ENCODE measurements at places on chromosomes 4 and X.

GRCh38 chr4:17324386-17324830 lies 187.5 kb downstream of the QDPR start:
- peak; percentile 53 for DNase-seq

- DNase-seq: no peak
Measured at GRCh38 chrX:41542536-41542935, 95.4 kb downstream of the NYX start.

- no peak for DNase-seq
Measured at GRCh38 chr4:87521319-87521718, 7.9 kb downstream of the SPARCL1 start.

- no peak for DNase-seq
Measured at GRCh38 chr4:161419822-161420221, 744.0 kb downstream of the FSTL5 start.

DNA sequence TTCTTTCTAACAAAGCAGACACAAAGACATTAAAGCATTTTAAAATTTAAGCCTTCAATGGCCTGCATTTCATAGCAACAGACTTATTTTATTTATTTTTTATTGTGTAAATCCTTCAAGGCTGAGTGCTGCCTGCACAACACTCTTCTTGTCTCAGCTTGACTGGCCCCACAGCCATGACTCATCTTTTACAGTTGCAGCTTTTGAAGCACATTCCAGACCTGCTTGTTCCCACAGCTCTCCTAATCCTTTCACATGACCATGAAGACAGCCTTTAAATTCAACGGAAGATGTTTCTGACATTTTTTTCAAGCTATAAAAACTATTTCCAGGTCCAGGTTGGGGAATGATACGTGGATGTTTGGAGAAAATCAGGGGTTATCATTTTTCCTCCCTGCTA lies 276.9 kb upstream of the TACR3 start:
- DNase-seq: peak; percentile 40

- no peak for DNase-seq
Measured at GRCh38 chr4:8682725-8683124, 90.2 kb downstream of the CPZ start.

- DNase-seq: no peak
Measured at GRCh38 chr4:622071-622995, 3.0 kb upstream of the PDE6B start.

DNA sequence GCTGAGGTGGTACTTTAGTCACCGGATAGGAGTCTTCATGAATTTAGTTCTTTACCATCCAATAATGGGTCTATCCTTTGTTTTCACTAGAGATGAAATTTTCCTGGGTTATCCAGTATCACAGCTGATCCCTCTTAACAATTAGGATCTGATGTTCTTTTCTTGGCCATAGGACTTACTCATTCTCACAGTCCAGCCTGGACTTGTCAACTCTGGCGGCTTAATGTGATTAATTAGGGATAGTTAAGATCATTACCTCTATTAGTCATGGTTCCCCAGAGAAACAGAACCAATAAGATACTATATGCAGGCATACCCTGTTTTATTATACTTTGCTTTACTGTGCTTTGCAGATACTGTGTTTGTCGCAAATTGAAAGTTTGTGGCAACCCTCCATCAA lies 272.7 kb upstream of the FAT4 start:
- DNase-seq: no peak

GRCh38 chrX:103864886-103865534 lies 33.0 kb upstream of the RAB9B start:
- no peak for DNase-seq

DNA sequence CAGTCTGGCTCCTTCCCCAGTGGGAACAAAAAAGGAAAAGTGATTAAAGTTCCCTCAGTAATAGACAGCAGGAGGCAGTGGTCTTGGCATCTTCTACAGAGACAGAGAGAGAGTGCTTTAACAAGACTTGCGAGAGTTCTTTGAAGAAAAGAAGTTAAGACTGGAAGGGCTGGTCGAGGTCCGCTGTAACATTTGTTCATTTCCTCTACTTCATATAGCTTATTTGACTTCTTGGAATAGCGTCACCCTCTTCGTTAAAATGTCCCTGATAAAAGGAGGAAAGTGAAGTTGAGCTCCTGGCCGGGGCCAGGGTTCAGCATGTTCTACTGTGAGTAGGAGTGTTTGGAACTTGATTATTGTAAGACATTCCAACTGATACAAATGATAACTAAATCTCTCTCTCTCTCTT lies 179.8 kb downstream of the SLIT2 start:
- no peak for DNase-seq

GRCh38 chrX:43656005-43656494 lies at the start of gene MAOA:
TSS of gene MAOA (plus strand) at chrX:43656299. CDS start at chrX:43656342, 43 bp downstream.
- DNase-seq: peak; percentile 30

GRCh38 chr4:98098764-98099163 lies 44.5 kb downstream of the STPG2 start:
- DNase-seq: no peak

DNA sequence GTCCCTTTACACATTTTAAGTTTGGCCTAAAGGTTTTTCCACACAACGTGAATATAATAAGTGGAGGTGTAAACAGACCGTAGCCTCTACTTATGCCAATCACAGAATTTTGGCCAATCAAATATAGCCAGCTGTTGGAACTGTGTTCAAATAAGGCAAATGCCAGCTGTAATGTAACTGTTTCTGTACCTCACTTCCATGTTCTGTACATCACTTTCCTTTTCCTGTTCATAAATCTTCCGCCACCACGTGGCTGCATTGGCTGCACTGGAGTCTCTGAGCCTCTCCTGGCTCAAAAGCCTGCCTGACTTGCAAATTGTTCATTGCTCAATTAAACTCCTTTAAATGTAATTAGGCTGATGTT lies 105.1 kb upstream of the SMIM31 start:
- DNase-seq: no peak

GRCh38 chrX:48939524-48940228 lies 17.7 kb downstream of the OTUD5 start:
- DNase-seq: no peak

DNA sequence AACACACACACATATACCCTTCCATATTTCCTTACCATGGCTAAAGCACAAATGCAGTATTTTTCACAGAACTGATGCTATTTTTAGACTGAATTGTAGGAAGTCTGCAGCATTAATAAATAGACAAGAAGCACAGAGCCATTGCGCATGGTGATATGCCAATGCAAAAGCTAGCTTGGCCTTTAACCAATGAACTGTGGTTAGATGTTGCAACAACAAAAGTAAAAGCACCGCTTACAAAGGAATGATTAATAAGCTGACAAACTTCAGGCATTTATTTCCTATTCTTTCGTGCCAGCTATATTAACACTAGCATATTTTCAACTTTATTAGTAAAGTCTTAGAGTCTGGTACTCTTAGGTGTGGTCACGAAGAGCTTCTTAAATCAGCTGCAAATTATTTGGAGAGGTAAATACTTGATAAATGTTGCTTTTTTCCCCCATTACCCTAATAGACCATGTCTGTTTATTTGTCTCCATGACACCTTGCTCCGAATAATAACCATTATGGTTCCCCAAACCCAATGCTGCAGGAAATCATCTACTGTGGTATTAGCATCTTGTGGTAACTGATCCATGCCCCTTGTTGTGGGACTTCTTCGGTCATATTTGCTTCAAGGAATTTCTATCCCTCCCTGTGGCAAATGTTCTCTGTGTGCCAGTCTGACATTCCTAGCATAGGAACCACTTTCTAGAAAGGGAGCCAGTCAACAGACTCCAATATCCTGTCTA lies 306.1 kb upstream of the TAPT1 start:
- DNase-seq: no peak

- no peak for DNase-seq
Measured at GRCh38 chr4:77367638-77368037, 210.6 kb downstream of the CCNG2 start.

- no peak for DNase-seq
Measured at GRCh38 chr4:142581881-142582280, 264.2 kb downstream of the INPP4B start.

DNA sequence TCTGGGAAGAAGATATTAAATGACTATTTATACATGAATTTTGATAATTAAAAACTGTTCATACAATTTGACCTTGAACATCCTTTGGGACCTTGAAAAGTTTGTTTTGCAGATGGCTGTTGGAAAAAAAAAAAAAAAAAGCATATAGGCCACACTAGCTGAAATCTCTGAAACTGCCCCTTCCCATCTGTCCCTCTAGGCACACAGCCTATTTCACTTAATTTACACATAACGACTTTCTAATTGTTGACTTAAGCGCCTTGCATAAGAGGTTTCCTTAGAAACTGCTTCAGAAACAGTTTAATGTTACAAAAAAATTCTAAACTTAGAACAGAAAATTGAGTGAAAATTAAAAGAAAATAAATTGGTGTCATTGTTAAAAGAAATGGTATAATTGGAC lies 131.0 kb downstream of the COX18 start:
- no peak for DNase-seq

DNA sequence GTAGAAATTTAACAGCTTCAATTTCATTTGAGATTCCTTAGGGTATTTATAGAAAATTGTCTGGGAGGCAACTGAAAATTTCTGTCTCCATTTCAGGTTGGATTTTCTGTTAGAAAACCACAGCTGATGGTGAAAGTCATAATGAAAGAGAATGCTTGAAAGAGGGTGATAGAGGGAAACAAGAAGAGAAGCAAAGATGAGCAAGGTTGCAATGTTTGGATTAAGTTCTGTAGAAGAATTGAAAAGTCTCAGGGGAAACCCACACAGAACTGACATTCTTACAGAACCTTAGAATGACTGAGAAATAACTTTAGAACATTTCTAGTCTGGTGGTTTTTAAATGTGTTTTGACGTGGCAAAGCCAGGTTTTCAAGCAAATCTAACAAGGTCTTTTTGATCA lies 14.7 kb downstream of the GBA3 start:
- DNase-seq: no peak

DNA sequence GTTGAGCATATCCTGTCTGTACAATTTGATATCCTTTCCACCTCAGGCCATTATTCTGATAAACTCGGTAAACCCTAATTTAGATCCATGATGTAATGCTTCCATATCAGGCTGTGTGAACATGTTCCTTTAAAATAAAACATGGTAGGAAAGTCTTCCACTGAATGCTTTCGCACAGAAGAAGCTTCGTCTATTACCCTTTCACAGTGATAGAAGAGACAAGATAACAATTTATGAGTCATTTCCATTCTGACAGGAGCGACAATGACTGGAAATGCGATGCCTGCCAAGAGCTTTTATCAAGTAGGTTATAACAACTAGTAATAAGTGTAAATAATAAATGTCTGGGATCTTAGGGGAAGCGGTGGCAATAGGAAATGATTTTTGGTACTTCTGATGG lies 98.8 kb downstream of the TTC29 start:
- DNase-seq: no peak

DNA sequence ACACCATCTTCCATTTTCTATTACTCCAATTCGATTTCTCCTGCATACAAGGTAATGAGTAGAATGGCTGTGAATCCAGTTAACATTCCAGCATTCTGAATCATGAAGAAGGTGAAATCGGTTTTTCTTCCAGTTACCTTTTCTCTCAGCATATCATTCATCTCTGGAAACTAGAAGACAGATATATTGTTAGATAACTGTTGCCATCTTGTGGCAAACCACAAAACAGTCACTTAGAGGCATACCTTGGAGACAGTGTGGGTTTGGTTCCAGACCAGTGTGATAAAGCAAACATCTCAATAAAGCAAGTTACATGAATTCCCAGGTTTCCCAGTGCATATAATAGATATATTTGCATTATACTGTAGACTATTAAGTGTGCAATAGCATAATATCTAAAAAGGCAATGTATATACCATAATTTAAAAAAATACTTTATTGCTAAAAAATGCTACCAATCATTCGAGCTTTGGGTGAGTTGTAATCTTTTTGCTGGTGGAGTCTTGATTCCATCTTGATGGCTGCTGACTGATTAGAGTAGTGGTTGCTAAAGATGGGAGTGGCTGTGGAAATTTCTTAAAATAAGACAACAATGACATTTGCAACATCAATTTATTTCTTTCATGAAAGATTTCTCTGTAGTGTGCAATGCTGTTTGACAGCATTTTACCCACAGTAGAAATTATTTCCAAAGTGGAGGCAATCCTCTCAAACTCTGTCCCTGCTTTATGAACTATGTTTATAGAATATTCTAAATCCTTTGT lies 82.1 kb downstream of the SLC39A8 start:
- no peak for DNase-seq

DNA sequence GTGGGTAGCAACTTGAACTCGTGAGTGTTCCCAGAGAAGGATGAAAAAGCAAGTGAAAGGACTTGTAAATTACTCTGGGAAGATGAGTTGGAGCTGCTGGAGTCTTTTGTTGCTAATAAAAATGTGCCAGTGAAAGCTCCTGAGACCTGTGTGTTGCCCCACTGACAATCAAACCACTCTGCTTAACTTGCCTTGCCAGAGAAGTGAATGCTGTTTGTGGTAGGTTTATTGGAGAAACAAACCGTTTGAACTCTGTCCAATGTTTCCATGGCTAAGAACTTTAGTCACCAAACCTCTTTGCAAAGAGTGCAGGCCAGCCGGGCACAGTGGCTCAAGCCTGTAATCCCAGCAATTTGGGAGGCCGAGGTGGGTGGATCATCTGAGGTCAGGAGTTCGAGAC lies 586.9 kb downstream of the PCDH7 start:
- DNase-seq: no peak

- no peak for DNase-seq
Measured at GRCh38 chr4:116585246-116585645, 500.1 kb downstream of the TRAM1L1 start.

GRCh38 chr4:169664615-169665014 lies 44.2 kb downstream of the CLCN3 start:
- DNase-seq: no peak

DNA sequence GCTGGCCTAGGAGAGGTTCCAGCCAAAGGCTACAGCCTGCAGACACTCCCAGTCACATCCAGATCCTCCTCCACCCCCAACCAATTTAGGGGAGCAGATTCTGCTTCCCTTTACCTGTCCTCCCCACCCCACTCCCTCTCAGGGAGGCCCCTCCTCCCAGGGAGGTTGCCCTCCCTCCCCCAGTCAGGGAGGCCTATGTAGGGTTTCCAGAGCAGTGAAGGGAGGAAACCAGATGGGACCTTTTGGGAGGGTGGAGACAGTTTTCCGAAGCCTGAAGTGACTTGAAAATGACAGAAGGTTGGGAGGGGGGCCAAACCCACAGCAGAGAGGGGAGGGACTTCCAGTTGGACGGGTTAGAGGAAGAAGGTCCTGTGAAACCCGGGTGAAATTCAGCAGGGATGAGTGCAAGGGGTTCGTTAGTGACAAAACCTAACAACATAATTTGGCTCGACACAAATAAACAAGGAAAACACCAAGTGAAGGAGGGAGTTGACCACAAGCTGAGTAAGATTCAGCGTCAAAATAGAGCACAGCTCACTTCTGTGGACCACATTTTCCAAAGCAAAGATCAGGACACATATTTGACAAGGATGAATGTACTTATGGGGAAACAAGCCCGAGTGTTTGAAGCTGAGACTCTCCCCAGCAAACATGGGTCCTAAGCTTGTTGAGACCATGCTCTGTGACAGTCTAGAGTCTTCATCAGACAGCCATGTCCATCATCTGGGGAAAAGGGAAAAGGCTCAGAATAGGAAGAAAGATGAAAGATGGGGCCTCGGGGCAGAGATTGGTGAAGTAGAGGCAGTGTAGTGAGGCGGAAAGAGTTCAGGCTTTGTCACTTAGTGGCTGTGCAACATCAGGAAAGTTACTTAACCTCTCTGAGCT lies 46.4 kb downstream of the PRPS1 start:
- DNase-seq: peak; percentile 85

Data from left hindlimb (tissue), 1 donor.